Non-pigmented ciliary epithelial cell (primary cell): ENCODE measurements at places on chromosomes 6 and 20.

DNA sequence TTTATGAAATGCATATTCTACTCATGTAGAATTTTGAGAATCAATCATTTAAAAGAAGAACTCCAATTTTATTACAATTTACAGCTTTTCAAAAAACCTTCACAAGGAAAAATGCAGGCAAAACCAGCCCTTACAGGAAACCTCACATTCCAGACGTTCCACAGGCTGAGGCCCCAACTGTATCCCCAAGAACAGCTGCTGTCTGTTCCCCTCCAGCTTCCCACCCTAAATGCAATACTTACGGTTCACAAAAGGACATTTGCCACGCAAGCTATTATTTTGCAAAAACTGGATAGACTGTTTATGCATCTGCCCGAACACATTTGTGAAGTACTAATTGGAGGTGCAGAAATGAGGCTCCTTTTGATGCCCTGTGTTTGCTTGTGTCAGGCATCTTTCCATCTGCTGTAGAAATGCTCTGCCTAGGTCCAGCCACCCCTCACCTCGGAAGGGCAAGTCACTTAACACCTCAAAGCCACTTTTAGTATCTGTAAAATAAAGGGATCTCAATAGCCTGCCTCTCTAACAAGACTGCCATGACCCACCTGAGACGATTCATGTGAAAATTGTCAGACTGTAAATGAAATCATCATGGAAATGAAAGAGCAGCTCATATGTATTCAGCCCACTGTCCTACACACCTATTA lies 26.5 kb downstream of the PDE10A start:
- no peak for DNase-seq

GRCh38 chr20:14922503-14923267 lies 585.3 kb upstream of the FLRT3 start:
- no peak for DNase-seq

GRCh38 chr6:71721642-71722041 lies 164.7 kb upstream of the RIMS1 start:
- peak; percentile 10 for DNase-seq

DNA sequence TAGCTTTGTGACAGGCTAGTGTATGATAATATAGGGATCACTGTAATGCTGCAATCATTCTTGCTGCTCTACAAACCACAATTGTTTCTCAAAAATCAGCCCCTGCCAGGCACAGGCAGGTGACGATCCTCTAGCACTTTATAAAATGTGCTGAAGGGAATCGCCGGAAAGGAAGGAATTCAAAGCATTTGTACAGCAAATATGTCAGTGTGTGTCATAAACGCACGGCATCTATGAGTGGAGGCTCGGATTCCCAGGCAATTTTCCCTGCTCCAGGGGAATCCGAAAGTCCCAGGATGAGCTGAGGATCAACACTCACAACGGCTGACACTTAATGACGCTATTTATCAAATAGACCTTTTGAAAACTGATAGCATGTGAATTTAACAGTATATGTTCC lies 1.4 kb downstream of the PHACTR1 start:
- DNase-seq = peak; percentile 37

GRCh38 chr20:38432292-38432691 lies 2.8 kb downstream of the SNHG17 start:
- no peak for DNase-seq

- no peak for DNase-seq
Measured at GRCh38 chr6:8839626-8840025, 404.3 kb upstream of the SLC35B3 start.

DNA sequence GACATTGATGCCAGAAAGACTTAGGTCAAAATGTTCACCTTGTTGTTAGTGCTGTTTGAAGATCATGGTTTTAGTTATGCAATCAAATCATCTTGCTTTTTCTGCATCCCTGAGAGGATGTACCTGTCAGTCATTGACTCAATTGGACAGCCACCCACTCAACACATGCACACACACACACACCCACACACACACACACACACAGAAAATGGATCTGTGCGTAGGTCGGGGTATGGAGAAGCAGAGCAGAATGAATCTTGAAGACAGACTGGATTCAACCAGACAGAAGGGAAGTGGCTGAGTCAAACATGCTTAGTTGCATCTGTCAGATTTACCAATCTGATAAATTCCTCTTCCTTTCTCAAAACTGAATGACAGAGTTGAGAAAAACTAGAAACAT lies 19.1 kb upstream of the ZSCAN23 start:
- DNase-seq = no peak

DNA sequence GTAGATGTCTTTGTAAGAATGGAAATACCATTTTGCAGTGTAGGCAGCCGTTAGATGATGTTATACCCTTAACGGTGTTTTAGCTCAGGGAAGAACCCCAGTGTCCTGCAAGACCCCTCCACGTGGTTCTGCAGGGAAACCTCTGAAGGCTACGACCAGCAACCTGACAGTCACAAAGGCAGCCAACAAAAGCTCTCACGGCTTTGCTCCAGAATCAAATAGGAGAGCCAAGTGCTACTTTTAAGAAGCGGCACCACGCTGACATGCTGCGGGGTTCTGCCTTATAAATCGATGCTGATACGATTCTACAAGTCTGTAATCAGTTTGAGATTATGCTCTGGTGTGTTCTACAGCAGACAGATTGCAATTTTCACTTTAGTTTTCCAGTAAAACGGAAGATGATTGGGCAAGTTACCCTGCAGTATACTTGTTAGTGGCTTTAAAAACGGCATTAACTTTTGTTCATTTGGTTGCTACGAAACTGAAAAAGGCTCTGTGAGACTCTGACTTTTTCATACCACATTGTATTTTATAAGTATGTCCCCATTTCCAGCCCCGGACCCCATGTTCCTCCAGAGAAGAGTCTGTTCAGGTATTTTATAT lies 312.9 kb downstream of the SAMD5 start:
- DNase-seq = no peak

GRCh38 chr6:144617191-144617590 lies 332.1 kb downstream of the UTRN start:
- DNase-seq = no peak

GRCh38 chr6:92723390-92723931 lies 695.9 kb downstream of the EPHA7 start:
- no peak for DNase-seq

- no peak for DNase-seq
Measured at GRCh38 chr20:4997222-4997621, 4.1 kb downstream of the SLC23A2 start.

- DNase-seq = no peak
Measured at GRCh38 chr6:140636271-140636907, 1261.9 kb upstream of the CITED2 start.

DNA sequence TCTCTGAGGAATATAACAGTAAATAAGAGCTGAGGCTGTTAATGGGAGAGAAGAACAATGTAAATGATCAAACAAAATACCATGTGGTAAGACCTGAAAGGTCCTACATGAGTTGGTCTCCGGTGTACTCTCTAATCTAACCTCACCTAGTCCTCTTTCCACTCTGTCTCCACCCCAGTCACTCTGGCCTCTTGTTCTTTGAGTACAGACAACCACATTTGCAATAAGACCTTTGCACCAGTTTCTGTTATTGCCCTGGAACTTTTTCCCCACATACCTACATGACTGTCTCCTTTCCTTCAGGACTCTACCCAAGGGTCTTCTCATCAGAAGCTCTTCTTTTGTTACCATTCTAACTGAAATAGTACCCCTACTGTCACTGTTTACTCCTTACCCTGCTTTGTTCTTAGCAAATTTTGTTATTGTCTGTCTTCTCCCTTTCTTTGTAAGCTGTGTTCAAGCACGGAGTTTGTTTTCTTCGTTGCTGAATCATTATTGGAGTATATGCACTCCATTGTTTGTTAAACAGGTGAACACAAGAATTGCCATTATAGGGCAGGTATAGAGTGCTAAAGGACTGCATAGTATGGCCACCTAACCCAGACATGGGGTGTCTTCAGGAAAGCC lies 37.3 kb downstream of the MAPK14 start:
- DNase-seq = no peak

DNA sequence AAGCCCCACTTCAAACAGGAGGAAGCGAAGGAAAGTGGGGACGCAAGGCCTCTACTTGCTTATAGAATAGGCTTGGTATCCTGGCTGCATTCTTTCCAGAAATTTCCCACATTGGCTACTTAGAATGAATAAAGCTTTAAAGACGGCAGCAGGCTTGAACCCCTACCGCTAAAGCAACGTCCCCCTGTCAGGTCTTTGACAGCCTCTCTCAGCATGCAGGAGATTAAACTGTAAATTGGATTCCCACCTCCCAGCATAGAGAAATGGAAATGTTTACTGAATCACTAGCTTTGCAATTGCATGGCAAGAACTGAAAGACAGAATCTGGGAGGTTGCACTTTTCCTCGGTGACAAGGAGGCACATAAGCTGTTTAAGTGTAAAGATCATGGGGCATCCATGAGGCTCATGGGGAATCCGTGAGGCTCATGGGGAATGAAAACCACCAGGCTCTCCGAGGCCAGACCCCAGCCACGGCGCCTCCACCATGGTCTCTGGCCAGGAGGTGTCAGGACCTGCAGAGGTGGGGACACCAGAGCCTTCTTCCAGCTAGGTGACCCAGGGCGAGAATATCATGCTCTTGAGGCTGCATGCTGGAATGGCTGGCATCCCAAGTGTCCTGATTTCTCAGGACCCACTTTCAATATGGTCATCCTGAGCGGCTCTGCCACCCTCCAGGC lies 10.3 kb downstream of the LEMD2 start:
- no peak for DNase-seq
